BJ (cell line): ENCODE measurements at places on chromosomes 4 and X.
A peak's percentile ranks its signal among the peaks of the same experiment; 100 is the strongest.

GRCh38 chr4:30860978-30861377 lies 140.8 kb downstream of the PCDH7 start:
- DNase-seq = no peak

DNA sequence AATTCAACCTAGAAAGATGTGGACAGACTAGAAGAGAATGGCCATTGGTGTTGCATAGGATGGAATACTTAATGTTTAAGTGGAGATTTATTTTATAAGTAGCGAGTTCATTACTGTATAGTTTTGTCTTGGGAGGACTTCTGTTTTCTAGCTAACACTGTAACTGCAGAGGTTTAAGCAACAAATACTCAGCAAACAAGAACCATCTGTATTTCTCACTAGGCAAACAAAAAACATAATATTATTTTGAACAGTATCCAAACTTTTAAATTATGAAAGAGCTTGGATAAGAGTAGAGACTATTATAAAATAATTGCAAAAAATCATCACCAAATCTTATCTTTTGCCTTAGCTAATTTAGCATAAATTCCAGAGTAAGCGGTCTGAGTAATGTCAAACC lies 121.1 kb downstream of the GLRA3 start:
- no peak for DNase-seq

GRCh38 chr4:60588556-60588955 lies 611.6 kb upstream of the ADGRL3 start:
- no peak for DNase-seq

DNA sequence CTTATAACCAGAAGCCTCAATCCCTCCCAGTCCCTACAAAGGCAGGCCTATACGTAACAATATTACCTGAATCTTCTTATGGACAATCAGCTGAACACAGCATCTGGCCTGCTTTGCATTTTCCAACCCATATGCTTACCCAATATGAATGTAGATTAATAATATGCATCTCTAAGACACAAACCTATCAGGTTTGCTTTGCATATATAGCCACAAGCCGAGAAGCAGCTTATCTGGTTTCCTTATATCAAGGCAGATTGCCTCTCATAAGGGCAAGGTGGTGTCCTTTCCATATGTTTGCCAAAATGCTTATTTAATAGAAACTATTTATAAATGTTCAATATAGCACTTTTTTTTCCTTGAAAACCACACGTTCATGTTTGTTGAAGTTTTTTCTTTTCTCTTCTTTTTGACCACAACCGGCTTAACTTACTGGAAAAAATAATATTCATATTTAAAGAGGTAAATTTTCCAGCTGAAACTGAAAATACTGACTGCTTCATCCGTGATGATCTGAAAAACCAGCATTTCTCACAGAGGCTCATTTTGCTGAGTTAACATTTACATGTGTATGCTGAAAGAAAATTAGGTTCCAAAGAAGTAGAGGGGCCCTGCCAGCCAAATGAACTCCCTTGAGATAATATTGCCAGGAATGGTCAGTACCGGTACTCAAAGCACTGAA lies 3.8 kb downstream of the IL21 start:
- DNase-seq = no peak

GRCh38 chr4:90121676-90122354 lies 5.4 kb upstream of the CCSER1 start:
- no peak for DNase-seq

- DNase-seq = no peak
These were observed 130.8 kb downstream of the FAT4 start for GRCh38 chr4:125445525-125445924.

GRCh38 chr4:108005807-108006206 lies 16.1 kb downstream of the HADH start:
- no peak for DNase-seq

DNA sequence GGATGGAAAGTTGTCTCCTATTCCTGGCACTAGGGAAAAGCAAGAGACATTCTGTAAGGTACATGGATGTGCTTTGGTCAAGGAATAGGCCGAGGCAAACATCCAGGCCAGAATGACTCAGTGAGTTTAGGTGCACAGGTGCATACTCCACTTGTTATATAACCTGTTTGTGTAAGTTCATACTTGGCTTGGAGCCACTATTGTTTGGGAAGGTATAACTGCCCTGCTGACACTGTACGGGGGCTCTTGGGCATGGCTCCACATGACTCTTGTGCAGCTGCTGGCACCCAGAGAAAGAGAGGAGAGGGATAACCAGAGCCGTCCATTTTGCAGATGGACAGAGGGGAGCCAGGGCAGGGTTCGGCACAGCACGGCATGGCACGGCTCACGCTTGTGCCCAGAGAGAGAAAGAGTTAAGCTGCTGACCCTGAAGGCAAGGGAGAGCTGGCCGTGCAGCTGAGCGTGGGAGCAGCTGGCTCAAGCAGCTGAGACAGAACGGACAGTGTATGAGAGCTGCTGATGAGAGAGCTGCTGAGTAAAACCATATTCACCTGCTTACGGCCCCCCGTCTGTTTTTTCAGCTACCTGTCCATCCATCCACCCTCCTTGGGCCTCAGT lies 98.0 kb downstream of the SLC2A9 start:
- DNase-seq = no peak

DNA sequence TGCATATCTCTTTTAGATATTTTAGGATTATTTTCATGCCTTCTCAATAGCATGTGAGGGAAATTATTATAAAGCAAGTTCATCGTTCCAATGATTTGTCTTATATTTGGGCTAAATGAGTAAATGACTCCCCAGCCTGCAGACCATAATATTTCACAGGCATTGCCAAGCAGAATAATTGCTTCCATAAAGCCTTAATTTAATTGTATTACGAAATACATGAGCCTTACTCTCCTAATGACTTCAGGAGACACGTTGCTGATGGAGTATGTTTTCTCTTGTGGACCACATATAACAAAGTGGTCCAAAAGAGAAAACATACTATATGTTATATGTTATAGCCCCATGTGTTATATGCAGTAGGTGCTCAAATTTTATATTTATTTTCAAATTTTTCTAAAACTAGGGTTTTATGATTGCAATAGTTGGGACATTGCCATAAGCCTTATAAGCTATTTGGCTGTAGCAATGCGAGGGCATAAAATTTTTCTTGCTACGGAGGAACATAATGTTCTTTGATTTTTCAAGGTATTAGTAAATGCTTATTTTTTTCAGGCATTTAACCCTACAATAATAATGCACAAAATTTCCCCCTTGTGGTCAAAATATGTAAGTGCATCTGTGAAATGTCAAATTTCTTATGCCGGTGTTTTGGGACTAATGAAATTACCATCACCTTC lies 26.2 kb upstream of the TMPRSS11D start:
- no peak for DNase-seq

DNA sequence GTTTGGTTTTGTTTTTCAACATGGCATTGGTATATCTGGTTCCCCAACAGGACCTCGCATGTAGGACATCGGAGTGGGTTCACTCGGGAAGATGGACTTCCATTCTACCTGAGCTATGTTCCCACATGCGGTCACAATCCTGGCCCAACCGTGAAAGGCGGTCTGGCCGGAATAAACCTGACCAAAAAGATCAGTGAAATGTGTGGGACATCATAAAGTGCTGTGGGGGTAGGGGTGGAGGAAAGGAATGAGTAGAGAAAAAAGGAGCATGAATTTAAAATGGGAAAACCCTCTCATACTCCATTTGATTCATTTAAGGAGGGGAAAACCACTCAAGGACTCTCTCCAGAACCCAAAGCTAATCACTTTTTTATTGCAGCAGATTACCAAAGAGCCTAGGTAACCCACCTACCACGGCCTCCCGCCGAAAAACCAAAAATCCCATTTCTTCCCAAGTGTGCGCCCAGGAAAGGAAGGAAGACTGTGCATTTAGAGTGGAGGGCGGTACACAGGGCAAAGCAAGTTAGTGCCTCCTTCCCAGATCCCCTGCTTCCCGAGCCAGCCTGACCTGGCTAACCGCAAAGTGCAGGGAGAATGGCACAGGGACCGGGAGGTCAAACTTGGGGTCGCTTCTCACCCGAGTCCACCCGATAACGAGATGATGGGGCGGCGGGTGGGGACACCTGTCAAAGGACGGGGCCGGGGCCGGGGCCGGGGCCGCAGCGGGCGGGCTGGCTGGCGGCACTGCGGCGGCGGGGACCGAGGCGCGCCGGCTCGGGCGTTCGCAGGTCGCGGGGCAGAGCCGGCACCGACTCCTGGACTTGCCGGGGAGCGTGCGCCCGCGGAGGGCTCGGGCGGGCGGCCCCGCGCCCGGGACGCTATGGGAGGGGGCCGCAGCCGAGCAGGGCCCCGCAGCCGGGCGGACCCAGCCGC lies 669 bp downstream of the TMEM150C start:
- no peak for DNase-seq

DNA sequence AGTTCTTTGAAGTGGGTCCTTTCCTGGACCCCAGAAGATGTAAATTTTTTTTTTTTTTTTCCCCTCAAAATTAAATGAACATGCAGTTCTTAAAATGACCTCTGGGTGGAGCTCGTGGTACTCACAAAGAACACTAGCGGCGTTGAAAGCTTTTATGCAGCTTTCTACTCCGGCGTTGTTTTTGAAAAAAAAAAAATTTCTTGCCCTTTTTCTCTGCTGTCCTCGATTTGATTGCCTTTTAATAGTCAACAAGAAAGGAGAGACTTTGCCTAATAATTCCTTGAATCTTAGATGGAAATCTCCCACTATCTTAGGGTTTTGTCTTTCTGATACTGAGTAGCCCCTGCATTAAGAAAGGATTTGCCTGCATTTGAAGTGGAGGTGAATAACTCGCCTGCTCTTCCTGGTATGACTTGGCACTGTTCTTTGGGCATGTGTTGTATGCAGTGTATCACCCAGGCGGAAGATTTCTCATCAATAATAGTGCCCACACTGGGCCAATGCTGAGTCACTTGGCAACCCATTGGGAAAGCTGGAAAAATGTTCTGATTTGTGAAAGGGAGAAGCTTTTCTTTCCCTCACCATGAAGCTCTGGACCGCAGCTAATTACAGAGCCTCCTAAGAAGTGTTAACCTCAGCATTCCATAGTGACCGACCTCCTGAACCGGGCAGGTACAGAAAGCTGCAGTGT lies 104.0 kb downstream of the PHEX start:
- no peak for DNase-seq

DNA sequence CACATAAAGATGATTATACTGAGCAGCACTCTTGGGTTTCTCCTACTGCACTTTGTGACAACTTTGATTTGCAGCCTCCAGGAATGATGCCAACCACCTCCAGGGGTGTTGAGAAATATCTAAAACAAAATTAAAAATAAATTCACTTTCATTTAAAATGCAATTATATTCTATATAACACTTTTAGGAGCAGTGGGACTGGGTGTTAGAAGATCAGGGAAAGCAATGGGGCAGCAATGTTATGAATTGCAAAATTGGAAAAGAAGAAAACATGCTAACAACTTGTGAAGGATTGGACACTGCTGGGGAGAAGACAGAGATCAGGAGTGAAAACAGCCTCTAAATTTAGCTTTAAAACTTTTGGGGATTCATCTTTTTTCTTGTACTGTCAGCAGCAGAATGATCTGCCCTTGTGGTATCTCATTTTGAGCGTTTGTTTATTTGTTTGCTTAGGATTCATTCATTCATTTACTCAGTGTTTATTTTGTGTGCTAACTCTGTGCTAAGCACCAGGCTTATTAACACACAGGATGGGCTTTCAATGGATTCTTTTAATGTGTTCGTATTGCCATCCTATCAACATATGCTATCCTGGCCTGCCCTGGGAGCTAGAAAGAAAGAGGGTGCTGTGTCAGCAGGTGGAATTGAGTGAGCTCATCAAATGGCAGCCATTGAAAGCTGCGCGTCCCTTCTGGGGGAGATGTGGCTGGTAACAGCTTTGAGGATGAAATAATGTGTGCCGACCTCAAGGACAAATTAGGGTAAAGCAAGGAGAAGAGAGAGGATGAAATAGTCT lies 96.5 kb downstream of the FRMPD4 start:
- no peak for DNase-seq

GRCh38 chr4:133592591-133592990 lies 443.5 kb downstream of the PCDH10 start:
- no peak for DNase-seq

- no peak for DNase-seq
These were observed 41.5 kb upstream of the DCAF8L2 start for GRCh38 chrX:27548624-27549023.

- no peak for DNase-seq
These were observed 22.5 kb downstream of the PTTG2 start for GRCh38 chr4:37982736-37983135.

- DNase-seq = no peak
These were observed 12.6 kb downstream of the SHOX start for GRCh38 chrX:643241-643595.

DNA sequence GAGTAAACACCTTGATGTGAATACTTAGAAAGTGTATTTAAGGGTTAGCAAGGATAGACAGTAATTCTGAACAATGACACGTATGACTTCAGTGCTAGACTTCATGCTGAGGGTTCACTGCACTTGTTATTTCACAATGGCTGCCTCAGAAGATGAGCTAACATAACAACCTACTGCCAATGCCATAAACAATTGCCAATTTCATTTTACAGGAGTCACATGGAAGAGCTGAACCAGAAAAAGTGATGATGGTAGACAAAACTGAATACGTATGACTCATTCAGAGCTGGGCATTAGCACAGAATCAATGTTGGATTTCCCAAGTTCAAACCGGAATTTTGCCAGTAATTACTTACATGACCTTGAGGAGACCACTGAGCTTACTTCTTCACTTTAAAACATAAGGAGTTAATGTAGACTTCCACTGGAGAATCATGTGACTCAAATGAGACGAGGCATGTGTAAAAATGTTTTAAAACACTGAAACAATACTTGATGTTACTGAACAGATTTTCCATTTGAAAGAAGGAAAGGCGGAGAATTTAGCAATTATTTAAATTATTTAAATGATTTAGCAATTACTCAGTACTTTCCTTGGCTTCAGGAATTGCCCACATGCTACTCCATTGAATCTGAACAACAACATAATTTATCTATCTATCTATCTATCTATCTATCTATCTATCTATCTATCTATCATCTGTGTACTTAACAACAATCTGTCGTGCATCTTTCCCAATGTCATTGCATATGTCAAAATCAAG lies 868.5 kb upstream of the SLIT2 start:
- DNase-seq = peak; percentile 5

DNA sequence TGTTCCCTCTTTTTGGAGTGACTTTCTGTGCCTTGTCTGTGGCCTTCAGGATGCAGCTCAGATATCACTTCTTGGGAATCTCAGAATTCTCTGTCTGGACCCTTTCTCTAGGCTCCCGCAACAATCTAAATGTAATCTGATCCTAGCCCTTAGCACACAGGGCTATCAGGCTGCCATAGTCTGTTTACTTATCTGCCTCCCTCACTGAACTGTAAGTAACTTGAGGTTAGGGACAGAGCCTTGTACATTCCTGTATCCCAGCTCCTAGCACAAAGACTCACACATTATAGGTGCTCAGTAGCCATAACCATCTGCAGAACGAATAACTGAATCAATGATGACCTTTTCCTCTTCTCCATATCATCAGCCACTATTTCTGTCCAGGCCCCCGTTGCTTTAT lies 69.5 kb downstream of the RTL9 start:
- no peak for DNase-seq
